ENCODE measurements at places on chromosomes 16 and 17.
A peak's percentile ranks its signal among the peaks of the same experiment; 100 is the strongest.

DNA sequence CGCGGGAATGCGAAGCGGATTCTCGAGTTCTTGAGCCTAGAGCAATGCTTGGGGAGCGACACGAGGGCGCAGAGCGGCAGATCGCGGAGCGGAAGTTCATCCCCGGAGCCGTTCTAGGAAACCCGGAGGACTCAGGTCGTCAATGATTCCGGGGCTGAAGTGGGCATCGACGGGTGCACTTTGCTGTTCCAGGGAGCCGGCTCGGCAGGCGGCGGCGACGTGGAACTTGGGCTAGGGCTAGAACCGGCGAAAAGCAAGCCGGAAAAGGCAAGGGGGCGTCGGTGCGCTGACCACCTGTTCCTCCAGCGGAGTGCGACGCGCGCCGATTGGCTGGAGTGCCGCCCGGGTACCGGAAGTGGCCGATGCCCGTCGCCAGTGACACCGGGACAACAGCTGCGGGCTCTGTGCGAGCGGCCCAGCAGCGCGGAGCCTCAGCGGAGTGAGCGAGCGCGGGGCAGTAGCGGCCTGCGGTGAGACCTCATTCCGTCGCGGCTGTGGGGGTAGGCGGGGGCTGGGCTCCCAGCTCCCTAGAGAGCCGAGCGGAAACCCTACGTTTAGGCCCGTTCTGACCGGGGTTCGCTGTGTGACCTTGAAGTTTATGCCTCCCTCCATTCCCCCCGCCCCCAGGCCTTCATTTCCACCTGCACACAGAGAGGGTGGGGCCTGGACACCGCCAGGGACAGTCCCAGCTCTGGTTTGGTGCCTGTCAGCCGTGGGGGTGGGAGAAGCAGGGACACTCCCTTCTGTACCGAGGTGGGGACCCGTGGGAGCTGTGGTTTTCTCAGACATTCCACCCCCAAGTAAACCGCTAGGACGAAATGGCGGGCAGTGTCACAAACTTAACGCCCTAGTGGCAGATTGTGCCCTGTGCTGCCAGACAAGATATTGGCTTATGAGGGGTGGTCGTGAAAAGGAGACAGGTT is at the start of gene ZFP3:
Gene ZFP3, plus strand, starts transcription at position 362 of the 923 bp plus-strand sequence. CDS start 13,038 bp downstream, outside the sequence.
- peak within 1 kb of the TSS; percentile 99 for H3K27ac ChIP-seq
- H3K27me3 ChIP-seq = no peaks in the 10 kb centered on the region
- H3K4me1 ChIP-seq = peaks cover 31% of the 10 kb centered on the region
- ATAC-seq = peak; percentile 96
- peaks cover 26% of the 10 kb centered on the region for H3K36me3 ChIP-seq

GRCh38 chr17:77959126-77959925 is 823 bp downstream of the TNRC6C start:
- no peaks in the 10 kb centered on the region for H3K36me3 ChIP-seq
- H3K4me3 ChIP-seq = peak overlapping the region; percentile 87
- peaks cover 56% of the 10 kb centered on the region for H3K4me1 ChIP-seq
- no peak for ATAC-seq
- peak overlapping the region; percentile 69 for H3K27ac ChIP-seq

DNA sequence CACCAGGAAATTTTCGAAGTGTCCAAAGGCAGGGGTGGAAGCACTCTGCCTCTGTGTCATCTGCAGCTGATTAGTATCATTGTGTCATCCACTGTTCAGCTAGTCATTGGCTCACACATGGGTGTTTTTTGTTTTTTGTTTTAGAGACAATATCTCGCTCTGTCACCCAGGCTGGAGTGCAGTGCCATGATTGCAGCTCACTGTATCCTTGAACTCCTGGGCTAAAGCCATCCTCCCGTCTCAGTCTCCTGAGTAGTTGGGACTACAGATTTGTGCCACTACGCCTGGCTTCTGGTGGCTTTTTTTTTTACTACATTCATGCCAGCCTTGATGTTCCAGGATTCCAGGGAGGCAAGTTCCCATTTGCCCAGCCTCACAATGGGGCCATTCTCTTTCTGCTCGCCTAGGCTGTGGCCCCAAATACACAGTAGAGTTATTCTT is 32.5 kb upstream of the MYO18A start:
- H3K27me3 ChIP-seq = peaks cover 7% of the 10 kb centered on the region
- no peak overlapping the region for H3K27ac ChIP-seq
- no peaks in the 10 kb centered on the region for H3K36me3 ChIP-seq

DNA sequence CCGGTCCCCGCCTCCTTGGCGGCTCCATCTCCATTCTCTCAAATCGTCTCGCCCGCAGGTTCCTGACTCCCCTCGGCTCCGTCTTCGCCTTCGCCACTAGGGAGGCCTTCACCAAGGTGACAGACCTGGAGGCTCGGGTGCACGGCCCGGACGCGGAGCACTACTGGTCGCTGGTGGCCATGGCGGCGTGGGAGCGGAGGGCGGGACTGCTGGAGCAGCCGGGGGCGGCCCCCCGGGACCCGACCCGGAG is 862 bp downstream of the GLTPD2 start:
- H3K36me3 ChIP-seq = no peaks in the 10 kb centered on the region
- H3K27me3 ChIP-seq = peaks cover 61% of the 10 kb centered on the region
- peaks cover 42% of the 10 kb centered on the region for H3K4me1 ChIP-seq
- ATAC-seq = no peak
- H3K27ac ChIP-seq = peak overlapping the region; percentile 77

DNA sequence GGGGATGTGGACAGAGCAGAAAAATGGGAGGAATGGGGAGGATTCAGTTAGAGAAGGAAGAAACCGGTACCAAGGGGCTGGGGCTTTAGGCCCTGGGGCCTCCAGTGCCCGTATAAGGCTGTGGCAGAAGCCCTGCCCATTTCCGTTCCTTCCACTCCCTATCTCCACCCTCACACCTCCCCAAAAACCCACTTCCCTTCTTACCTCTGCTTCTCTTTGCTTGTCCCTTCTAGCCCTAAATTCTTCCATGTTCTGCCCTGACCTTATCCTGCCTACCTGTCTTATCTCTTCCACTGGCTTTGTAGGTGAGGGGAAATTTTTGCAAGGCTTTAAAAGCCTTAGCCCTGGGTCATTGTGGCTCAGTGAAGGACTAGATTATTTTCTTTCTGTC is 4.1 kb downstream of the RNF167 start:
- ATAC-seq = no peak
- H3K27me3 ChIP-seq = no peaks in the 10 kb centered on the region
- H3K27ac ChIP-seq = peak overlapping the region; percentile 92
- H3K36me3 ChIP-seq = peaks cover 66% of the 10 kb centered on the region

GRCh38 chr17:2235792-2236366 is 67.7 kb downstream of the SMG6 start:
- H3K27ac ChIP-seq = no peak overlapping the region
- ATAC-seq = no peak
- peaks cover 26% of the 10 kb centered on the region for H3K4me1 ChIP-seq

DNA sequence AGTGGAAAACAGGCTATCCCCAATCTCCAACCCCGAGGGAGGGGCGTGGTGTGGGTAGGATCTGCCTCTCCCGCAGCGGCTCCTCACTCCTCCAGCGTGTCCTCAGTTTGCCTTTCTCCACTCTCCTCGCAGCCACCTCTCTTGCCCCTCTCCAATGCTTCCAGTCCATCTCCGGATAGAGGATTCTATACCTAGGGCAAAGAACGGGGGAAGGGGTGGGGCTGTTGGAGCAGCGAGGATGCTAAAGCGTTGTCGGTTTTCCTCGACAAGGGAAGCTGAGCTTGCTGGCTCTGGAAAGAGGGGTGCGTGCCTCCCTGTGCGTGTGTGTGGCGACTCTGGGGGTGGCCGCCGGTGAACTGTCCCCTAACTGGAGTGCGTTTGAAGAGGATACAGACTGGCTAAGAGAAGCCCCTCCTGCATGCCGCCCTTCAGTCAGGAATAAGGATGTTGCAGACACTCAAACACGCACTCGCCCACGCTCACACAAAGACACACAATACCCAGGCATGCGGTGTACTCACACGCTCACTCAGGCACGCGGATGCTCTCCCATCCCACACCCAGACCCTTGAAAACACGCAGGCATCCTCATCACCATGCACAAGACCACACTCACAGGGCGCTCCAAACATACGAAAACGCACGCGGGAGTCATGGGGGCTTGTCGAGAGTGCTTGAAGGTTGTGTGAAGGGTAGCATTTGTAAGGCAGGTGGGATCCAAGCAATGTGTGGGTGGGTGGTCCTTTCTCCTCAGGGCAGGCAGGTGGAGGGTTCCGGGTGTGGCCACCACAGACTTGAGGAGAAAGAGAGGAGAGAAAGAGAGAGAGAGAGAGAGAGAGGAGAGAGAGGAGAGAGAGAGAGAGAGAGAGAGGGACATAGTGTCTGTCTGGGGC is 655 bp upstream of the GPR139 start:
- peaks cover 34% of the 10 kb centered on the region for H3K27me3 ChIP-seq
- no peaks in the 10 kb centered on the region for H3K4me1 ChIP-seq
- no peak overlapping the region for H3K4me3 ChIP-seq
- no peak for ATAC-seq
- no peak overlapping the region for H3K27ac ChIP-seq
- H3K36me3 ChIP-seq = no peaks in the 10 kb centered on the region

Measured in stimulated activated memory B cell treated with anti-CD40 and anti-IgM and Interleukin-4, amounts not matched to agents 10 μg/mL and 1 μg/mL and 100 μg/mL, for 72 hours (primary cell).